ENCODE measurements at places on chromosomes 7 and 10.

DNA sequence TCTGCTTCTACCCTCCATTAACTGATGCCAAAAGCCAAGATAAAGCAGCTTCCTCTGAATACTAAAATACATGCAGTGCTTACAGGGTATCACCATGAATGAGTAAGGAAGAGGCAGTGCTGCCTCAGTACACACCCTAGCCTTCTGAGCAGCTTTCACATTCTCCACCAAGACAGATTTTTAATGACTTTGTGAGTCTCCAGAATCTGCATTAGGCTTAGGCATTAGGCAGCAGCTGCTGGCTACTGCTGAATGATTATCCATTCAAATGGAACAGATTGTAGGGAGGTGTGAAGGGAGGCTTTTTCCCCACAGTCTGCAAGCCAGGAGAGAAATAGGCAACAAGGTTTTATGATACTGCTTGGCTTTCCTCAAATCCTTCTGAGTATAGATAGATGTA lies 1226.7 kb upstream of the LRRN3 start:
- no peak for DNase-seq

GRCh38 chr10:49618821-49619220 lies 5.0 kb downstream of the CHAT start:
- no peak for DNase-seq

GRCh38 chr10:71623098-71623985 lies 96.2 kb downstream of the C10orf105 start:
- DNase-seq = peak; percentile 65

- DNase-seq = peak; percentile 6
Observed at GRCh38 chr7:123798532-123799188, 46.3 kb upstream of the HYAL4 start.

GRCh38 chr7:137873979-137874777 lies 27.4 kb upstream of the DGKI start:
- DNase-seq = no peak

GRCh38 chr10:85610381-85611092 lies 756.1 kb downstream of the GRID1 start:
- no peak for DNase-seq
